ENCODE measurements at places on chromosomes 3 and 15.
A peak's percentile ranks its signal among the peaks of the same experiment; 100 is the strongest.

- DNase-seq = no peak
Observed at GRCh38 chr3:158663246-158663645, 9.2 kb downstream of the LXN start.

DNA sequence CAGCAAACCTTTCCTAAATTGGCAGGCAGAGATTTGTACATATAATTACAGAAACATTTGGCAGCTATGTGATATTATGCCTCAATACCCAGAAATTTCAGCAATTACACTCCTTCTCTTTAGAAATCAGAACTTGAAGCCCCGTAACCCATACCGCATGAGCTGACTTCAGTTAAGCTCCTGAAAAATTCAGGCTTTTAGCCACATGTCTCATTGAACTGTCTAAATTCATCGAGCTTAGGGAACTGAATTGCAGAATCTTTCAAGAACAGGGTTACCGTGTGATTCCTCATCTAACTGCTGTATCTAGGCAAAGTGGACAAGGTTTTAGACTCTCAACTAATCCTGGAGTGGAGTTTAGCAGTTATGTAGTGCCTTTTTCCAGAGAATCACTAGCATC lies 333.0 kb downstream of the EPHA3 start:
- no peak for DNase-seq

- no peak for DNase-seq
Observed at GRCh38 chr3:85567071-85567676, 608.4 kb downstream of the CADM2 start.

GRCh38 chr3:149023951-149024350 lies 32.6 kb downstream of the GYG1 start:
- DNase-seq = no peak

- no peak for DNase-seq
Observed at GRCh38 chr3:195906865-195907683, 1.3 kb downstream of the TNK2 start.

DNA sequence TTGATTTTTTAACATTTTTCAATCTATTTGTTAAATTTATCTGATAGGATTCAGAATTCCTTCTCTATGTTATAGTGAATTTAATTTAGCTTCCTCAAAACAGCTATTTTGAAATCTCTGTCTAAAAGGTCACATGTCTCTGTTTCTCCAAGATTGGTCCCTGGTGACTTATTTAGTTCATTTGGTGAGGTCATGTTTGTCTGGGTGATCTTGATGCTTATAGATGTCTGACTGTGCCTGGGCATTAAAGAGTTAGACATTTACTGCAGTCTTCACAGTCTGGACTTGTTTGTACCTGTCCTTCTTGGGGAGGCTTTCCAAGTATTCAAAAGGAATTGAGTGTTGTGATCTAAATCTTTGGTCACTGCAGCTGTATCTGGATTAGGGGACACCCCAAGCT lies 169.5 kb upstream of the C2CD4B start:
- no peak for DNase-seq

DNA sequence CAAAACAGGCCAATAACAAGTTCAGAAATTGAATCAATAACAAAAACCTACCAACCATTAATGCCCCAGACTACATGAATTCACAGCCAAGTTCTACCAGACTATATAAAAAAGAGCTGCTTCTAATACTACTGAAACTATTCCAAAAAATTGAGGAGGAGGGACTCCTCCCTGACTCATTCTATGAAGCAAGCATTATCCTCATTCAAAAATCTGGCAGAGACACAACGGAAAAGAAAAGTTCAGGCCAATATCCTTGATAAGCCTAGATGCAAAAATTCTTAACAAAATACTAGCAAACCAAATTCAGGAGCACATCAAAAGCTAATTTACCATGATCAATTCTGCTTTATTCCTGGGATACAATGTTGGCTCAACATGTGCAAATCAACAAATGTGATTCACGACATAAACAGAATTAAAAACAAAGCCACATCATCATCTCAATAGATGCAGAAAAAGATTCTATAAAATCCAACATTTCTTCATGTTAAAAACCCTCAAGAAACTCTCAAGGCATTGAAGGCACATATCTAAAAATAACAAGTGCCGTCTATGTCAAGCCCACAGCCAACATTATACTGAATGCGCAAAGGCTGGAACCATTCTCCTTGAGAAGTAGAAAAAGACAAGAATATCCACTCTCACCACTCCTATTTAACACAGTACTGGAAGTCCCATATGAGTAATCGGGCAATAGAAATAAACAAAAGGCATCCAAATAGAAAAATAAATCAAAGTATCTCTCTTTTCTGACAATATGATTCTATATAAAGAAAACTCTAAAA lies 573.6 kb upstream of the GRM7 start:
- no peak for DNase-seq

- DNase-seq = no peak
Observed at GRCh38 chr3:88032245-88032644, 26.6 kb downstream of the CGGBP1 start.

DNA sequence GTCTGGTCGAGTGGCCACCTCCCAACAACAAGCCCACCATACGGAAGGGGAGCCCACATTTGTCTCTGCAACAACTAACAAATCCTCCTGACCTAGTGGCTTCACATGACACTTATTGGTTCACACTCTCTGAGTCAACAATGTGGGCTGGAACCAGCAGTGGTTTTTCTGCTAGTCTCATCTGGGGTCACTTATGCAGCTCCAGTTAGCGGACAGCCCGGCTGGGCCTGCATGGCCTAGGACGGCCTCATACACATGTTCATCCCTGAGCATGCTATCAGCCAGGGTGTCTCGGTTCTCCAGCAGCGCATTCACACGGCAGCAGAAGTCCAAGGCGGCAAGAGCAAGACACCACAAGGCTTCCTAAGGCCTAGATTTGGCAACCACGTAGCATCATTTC lies 281.7 kb downstream of the XXYLT1 start:
- DNase-seq = peak; percentile 43

DNA sequence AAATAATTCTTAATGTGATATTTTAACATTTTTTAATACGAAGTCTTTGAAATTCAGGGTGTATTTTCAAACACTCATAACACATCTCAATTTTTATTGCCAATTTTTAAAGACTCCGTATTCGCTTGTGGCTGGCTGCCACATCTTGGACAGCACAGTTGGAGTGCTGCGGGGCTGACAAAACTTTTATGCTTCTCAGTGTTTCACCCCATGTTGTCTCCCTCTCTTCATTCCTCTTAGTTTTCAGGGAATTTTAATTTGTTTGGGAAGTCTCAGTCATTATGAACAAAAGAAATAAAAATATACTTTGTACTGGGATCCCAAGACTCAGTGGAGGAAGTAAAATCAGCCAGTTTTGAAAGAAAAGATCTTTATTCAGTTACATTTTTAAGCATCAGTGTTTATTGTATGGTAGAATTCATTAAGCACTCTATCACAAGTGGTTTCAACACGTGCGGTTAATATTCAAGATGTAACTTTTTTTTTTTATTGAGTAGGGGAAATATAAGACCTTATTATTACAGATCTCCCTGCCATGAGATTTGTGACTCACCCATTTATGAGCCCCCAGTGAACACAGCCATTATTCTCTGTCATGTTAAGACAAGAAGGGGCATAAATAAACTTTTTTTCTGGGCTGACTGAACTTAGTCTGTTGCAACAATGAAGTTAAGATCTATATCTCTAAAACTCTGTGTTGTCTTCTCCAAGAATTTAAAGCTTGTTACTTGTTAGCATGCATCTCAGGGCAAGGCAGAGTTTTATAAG lies 26.8 kb downstream of the KAT2B start:
- no peak for DNase-seq

DNA sequence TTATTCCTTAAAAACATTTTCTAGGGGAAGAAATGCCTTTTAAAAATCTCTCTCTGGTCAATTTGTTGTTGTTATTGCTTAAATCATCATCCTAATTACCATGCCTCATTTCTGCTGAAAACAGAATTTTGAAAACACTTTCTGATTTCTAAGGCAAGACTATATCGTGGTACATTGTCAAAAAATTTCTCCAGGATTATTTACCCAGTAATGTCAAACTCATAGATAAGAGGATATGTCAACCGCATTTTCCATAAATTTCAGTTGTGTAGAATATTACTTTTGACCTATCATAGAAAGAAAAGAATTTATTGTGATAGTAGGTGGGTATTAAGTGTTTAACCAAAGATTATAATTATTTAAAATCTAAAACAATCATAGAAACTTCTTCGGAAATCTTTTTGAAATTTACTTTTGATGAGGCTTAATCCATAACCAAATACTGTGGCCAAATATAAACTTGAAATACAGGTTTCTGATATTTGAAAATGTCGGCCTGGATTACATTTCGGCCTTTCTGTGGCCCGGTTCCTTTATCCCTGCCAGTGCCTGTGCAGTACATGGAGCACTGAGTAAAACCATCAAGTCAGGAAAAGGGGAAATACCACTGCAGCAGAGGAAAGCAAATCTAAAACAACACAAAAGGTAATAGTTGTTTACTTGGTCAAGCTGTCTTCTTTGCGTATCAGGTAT lies 173.4 kb downstream of the MYRIP start:
- DNase-seq = no peak

- DNase-seq = peak; percentile 24
Observed at GRCh38 chr3:10556312-10556711, 50.9 kb upstream of the ATP2B2 start.

DNA sequence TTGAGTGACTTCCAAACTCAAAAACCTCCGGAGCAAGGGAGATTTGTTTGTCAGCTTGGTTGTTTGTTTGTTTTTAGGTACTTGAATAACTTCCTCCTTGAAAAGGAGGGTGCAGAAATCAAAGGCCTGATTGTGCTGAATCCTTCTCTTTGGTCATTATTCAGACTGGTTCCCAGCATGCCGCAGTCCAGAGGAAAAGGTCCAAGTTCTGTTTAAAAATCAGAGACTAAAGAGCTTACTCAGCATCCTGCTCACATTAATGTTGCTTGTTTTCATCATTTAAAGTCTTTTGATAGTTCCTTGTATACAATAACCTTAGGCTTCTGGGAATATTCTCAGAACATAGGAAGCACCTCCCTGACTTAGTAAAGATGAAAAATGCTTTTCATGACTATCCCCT lies 982 bp upstream of the SCG3 start:
- DNase-seq = no peak

DNA sequence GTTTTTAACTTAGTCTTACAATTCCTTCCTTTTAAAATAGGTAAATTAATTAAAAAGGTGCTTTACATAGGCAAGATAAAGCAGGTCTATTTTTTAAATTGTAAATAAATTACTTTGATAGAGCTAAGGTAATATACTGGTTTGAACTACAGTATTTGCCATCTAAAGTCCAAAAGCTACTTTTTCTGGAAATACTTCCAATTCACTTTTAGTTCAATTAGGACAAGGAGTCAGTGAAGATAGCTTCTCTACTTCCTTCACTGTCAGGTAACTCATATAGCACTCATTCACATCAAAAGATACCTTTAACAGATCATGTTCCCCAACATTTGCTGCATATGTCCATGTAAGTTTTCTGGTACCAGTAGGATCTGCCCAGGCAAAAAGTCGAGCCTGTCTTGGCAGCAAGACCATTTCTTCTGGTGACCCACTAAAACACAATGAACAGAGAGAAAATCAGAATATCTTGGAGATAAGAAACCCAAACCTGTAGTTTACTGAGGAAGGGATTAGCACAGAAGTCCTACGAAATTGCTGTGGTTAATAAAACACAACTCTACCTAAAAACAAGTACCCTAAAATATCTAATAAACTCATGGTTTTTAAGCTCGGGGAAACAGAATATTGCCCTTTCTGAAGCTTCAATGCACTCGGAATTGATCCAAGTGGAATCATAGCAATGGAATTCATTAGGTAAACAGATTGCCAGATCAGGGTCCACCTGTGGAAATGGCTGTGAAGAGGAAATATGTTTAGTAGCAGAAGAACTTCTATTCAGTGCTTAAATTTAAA lies 153.1 kb downstream of the VPS13C start:
- DNase-seq = no peak

GRCh38 chr3:95710684-95711083 lies 1103.7 kb upstream of the EPHA6 start:
- no peak for DNase-seq

- no peak for DNase-seq
Observed at GRCh38 chr3:161548301-161548700, 51.7 kb downstream of the OTOL1 start.

DNA sequence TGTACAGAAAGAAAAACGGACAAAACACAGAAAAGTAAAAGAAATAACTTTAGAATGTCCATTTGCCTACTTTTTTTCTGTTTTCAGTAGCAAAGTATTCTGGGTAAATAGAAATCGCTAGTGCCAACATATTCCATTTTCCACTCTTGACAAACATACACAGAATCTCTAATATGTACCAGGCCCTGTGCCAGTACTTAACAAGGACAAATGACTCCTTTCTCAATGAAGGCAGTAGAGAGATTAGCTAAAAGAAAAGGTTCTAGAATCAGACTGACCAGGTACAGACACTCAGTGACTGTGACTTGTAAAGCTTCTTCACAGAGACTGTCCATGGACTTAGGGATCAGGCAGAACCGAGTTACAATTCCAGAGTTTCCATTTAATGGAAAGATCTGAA lies 165.8 kb upstream of the STAC start:
- DNase-seq = no peak
